Stimulated activated CD4-positive, alpha-beta T cell treated with anti-CD3 and anti-CD28 coated beads, Interleukin-15, amount 100 ng/mL, for 1 hour (primary cell): ENCODE measurements at places on chromosomes 1 and 21.

DNA sequence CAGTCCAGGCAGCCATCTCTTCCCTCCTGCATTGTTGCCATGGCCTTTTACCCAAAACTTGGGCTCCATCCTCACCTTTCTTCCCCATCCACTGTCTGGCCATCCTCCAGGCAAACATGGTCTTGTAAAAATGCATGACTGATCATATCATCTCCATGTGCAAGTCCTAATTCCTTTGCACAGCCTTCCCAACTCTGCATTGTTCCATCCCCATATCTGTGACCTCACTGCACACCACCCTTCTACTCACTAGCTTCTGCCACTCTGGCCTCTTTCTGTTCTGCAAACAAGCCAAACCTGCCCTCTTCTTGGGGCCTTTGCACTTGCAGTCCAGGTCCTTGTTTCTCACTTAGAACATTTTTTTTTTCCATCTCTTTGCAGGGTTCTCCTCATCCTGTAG is 230.1 kb upstream of the GJB5 start:
- DNase-seq = no peak

- no peak for DNase-seq
These were observed 470.6 kb downstream of the PTPRU start for GRCh38 chr1:29706936-29707335.

GRCh38 chr1:68185743-68186142 is 46.6 kb downstream of the WLS start:
- no peak for DNase-seq

- no peak for DNase-seq
These were observed 86.9 kb downstream of the OLFML2B start for GRCh38 chr1:161936786-161937185.

DNA sequence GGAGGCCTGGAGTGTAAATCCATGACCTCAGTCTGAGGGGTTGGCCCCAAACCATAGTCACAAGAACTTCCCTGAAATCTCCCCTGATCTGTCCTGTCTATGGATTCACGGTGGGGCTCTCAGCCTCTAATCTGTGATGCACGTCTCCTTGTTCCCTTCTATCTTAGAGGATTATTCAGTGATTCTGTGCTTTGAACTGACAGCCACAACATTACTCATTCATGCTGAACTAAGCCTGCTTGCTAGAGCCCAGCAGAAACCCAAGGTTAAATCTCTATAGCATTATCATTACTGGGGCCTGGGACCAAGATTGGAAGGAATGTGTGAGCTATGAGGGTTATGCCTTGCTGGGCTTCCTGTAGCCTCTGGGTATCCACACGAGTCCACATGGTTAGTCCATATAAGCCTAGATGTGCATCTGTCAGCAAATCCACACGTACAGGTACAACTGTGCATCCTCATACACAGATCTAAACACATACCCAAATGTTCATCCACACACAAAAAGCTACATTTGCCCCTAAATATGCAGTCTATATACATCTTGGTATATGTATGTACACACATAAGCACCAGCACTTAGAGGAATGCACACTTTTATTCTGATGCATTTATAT is 22.4 kb upstream of the MAGOH start:
- DNase-seq = no peak

DNA sequence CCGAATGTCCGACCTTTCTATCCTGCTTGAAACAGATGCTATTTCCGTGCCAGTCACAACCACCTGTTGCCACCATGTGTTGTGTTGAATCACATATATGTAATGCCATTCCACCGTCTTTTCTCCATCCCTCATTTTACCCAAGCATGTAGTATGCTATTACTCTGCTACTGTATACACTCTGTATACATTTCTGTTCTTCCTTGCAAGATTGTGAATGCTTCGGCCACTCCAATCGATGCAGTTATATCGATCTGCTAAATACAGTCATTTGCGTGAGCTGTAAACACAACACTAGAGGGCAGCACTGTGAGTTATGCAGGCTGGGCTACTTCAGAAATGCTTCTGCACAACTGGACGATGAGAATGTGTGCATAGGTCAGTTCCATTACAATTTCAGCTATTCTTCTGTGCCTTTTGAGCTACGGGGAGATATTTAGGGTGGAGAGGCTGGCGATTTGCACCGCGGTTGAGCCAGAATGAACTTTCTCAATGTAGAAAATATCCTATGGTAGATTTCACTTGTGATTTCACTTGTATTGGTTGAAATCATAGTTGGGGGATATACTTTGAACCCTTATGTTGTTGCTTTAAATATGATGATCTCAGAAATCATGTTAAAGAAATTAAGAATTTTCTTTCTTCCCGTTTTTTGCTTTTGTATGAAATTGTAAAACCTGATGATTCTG is 289.8 kb downstream of the NTNG1 start:
- no peak for DNase-seq

- DNase-seq = no peak
These were observed 1.3 kb upstream of the S100A10 start for GRCh38 chr1:151994956-151995355.
